ENCODE measurements at places on chromosomes 12 and 14. TPM values are rescaled to one million over a fixed set of nuclear protein-coding genes. Genes with fewer than 3 reads are reported as not detected.
A peak's percentile ranks its signal among the peaks of the same experiment; 100 is the strongest.

DNA sequence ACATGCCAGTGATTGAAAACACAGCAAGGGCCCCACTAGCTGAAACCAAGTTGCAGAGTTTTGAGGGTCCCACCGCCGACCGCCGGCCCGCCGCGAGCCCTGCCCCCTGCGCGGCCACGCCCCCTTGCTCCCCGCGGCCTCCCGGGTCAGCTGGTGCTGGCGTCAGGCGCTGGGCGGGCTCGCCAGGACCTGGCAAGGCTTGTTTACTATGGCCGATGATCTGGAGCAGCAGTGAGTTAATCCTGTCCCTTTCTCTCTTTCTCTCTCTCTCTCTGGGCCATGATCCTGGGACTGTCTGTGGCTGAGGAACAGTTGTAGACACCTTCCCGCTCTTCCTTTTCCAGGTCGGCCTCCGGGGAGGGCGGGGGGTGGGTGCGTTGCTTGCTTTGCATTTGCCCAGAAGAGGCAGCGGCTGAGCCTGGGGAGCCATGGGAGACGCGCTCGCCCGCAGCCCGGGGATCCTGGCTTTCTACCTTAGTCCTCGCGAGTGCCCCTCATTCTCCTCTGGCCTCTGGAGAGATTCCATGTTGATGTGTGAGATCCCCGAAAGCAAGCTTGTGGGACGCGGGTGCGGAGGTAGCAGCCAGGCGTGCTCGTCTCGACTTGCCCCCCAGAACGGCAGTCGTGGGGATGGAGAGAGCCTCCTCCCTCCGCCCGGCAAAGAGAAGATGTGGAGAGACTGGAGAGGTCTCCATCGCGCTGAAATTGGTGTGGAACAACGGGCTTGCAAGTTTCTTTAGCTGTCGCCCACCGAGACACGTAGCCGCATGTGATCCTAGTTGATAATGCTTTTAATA lies at the start of gene ABHD4:
TSS of gene ABHD4 (plus strand) at position 202 of the 797 bp plus-strand sequence. CDS start at position 209, 7 bp downstream.
- peak; percentile 49 for DNase-seq

DNA sequence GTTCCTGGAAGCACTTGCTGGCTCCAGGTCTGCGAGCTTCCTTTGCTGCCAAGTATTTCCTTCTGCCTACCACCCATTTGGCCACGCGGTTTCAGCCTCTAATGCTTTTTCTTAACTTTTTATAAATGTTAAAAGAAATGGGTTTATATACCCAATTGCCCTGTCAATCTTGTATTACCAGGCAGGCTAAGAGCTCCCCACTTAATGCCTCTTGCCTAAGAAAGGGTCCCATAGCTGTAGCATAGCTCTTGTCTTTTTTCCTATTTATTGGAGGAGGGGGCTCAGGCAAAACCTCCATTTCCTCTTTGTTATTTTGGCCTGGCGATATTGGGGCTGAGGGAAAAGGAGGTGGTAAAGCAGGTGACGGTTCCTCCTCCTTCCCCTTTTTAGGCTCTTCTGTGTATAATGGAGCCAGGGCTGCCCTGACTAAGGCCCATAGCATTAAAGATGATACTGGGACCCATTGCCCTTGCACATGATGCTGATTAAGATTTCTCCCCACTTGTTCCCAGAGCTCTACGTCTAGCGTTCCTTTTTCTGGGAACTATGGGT lies 21.6 kb upstream of the BLTP3B start:
- no peak for DNase-seq

DNA sequence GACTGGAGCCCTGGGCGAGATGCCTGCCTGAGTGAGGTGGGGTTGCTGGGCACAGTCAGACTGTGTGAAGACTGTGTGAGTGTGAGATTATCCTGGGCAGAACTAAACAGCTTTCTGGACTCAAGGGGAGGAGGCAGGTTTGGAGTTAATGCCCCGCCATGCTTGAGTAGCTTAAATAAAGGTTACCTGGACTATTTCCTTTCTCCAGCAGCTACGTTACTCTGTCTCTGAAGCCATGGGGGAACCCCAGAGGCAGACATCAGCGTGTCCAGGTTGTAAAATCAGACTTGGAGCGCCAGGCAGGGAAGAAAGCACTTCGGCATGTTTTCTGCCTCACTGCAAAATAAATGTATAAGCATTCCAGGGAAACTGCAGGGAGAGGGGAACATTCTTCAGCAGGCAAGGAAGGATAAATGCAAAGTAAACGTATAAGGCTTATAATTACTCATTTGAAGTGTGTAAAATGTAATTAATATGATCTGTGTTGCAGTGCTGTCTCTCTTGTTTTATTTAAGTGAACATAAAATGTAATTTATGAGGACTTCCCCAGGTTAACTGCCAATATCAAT lies 129.7 kb downstream of the CHST11 start:
- no peak for DNase-seq

DNA sequence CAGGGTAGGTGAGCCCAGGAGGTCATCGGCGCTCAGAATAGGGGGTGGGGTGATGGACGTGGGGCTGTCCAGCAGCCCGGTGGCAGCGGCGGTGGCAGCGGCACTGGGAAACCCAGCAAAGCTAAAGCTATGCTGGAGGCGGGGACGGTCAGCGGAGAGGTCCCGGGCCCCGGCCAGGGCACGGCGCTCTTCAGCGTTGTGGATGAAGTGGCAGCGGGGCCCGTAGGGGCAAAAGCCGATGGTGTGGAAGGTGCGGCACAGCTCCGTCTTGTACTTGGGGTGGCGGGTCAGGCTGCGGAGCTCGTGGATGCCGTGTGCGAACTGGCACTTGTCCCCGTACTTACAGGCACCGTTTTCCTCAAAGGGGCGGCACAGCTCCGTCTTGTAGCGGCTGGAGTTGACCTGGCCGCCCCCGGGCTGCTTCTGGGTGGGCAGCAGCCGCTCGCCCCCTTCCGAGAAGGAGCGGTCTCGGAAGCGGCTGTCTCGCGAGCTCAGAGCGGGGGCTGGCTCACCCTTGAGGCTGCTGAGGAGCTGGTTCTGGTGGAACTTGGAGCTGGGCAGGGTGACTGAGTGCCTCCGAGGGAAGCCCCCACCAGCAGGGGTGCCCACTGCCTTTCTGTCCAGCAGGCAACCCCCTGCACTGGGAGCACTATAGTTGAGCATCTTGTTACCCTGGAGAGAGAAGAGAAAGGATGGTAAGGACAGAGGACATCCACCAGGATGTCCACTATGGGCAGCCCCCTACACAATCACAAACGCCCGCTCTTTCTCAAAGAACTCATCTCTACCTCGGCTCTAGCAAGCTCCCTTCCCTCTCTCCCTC lies 2.8 kb downstream of the ZFP36L1 start:
- peak; percentile 57 for DNase-seq

- no peak for DNase-seq
These were observed 52.0 kb downstream of the NAV3 start for GRCh38 chr12:77882709-77883108.

DNA sequence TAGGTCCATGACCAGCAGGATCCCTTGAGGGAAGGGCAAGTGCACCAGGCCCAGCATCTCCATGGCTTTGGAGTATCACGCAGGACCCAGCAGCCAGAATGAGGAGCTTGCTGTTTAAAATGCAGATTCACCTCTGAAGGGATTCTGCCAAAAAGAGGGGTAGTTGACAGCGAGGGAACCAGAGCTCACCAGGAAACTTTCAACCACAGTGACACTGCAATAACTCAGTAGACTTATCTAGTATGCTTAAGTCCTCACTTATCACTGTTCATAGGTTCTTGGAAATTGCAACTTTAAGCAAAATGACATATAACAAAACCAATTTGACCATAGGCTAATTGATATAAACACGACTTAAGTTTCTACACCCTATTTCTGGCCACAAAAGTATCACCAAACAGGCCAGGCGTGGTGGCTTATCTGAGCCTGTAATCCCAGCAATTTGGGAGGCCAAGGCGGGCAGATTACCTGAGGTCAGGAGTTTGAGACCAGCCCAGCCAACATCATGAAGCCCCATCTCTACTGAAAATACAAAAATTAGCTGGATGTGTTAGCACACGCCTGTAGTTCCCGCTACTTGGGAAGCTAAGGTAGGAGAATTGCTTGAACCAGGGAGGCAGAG lies 21.4 kb upstream of the CKAP4 start:
- DNase-seq = no peak

DNA sequence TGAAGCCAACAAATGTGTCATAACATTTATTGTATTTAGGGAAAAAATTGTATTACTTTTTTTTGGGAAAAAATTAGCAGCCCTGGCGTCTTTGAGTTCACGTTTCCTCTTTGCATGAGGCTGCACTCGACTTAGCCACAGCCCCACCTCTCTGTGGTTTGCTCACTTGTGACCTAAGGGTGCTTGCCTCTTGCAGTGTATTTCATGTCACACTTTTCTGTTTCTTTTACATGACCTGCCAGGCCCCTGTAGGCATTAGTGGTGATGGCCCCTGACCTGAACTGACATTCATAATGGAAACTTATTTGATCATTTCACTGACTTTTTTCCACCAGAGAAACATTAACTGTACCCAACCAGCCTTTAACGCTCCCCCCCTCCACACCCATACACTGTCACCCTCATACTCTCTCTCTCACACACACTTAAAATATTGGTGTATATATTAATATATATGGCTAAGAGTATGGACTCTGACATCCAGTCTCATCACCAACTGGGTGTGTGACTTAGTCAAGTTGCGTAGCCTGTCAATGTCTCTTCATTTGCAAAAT lies 122.9 kb downstream of the PRKCH start:
- no peak for DNase-seq

Gene OR6C4
- total RNA-seq = not detected

Gene TMEM121
- 11.0 TPM for total RNA-seq

Gene TDRD9
- total RNA-seq = 3.3 TPM

Gene CD69
- total RNA-seq = not detected

Gene SRP54
- total RNA-seq = 75.8 TPM

All from LHCN-M2 (cell line).